Stimulated activated CD4-positive, alpha-beta T cell treated with anti-CD3 and anti-CD28 coated beads, Interleukin-4, amount 100 ng/mL, for 24 hours (primary cell): ENCODE measurements at places on chromosomes 6 and 20.

DNA sequence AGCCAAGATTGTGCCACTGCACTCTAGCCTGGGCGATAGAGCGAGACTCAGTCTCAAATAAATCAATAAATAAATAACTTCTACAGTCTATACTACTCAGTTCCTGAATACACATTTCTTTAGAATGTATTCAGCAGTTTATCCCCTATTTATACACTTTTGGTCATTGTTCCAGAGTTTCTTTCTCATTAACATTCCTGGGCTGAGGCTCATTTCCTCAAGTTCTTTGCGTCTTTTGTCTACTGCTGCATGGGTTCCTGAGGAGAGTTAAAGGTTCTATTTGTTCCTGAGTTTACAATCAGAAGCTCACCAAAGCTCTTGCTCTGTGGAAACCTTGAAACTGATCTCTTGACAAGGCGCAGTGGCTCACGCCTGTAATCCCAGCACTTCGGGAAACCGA, 37.7 kb upstream of the SASH1 start:
- no peak for DNase-seq

DNA sequence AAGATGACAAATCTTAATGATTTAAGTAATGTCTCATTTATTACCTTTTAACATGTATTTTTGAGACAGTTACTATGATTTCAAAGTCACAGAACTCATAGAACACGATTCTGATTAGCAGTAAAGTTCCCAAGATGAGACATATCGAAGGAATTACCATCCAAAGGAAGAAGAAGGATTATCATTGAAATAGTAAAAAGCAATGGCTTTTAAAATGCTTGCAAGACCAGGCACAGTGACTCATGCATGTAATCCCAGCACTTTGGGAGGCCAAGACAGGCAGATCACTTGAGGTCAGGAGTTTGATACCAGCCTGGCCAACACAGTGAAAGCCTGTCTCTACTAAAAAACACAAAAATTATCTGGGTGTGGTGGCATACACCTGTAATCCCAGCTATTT, 219.2 kb downstream of the KHDC1L start:
- no peak for DNase-seq

DNA sequence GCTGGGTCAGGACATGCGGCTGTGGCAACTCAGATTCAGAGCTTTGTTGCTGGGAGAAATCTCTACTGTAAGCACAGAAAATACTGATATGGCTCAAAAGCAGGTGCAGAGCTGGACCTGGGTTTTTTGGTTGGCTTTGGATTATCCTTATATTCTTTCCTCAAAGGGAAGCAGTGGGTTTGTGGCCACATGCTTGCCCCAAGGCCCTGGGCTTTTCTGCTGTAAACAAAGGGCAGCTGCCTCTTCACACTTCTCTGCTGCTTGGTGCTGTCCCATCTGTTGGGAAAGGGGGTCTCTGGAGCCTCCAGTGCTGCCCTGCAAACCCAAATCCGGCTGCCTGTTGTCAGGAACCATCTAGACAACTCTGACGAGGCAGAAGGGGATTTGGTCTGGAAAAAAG, 52.4 kb downstream of the ANKRD6 start:
- DNase-seq, result no peak

DNA sequence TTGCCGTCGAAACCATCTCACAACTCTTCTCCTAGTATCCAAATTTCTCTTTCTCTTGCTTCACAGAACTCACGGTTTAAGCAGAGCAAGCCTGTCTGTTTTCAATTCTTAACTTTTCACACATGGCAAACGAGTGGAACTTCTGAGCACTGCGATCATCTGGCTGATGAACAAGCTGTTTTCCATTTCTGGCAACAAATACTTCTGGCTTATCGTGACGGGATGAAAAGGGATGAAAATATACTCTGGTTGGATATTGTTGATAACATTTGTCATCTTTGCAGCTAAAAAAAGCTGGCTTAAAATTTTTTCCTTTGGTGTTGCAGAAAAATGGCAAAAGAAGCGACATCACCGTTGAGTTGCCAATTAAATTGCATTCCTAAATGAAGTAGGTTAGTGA, 515.2 kb upstream of the JARID2 start:
- no peak for DNase-seq

DNA sequence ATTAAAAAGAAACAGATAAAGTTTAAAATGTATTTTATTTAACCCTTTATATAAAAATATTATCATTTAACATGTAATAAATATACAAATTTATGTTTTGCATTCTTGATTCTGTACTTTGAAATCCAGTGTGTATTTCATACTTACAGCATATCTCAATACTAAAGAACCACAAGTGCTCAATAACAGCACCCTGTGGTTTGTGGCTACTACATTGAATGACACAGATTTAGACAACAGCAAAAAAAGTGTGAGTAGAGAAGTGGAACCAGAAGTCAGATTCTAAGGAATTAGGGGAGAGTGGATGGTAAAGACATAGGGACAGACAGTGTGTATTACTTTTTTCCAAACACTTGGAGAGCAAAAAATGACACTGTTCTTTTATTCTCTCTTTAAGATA, 524.5 kb downstream of the BMP2 start:
- DNase-seq, result no peak

- DNase-seq, result no peak
Observed at GRCh38 chr20:62557462-62557861, 81.7 kb upstream of the GATA5 start.

DNA sequence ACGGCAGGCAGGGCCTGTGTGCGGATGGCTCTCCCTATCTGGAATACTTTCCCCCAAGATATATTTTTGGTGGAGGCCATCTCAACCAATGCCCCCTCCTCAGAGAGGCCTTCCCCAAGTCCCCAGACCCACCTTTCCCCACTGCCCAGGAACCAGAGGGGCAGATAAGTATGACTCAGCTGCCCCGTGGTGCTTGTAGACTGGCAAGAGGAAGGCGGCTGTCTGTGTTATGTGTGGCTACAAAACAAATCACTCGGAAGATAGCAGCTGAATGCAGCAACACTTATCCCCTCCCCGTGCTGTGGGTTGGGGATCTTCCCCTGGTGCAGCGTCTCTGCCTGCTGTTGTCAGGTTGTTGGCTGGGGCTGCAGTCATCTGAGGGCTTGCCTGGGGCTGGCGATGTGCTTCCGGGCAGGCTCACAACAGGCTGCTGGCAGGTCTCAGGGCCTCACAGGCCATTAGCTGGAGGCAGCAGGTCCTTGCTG, 7.1 kb downstream of the NPEPL1 start:
- no peak for DNase-seq

GRCh38 chr20:57412347-57413029, 21.3 kb downstream of the RBM38 start:
- DNase-seq, result no peak

- DNase-seq, result no peak
Observed at GRCh38 chr6:134020543-134020942, 31.9 kb downstream of the SLC2A12 start.

DNA sequence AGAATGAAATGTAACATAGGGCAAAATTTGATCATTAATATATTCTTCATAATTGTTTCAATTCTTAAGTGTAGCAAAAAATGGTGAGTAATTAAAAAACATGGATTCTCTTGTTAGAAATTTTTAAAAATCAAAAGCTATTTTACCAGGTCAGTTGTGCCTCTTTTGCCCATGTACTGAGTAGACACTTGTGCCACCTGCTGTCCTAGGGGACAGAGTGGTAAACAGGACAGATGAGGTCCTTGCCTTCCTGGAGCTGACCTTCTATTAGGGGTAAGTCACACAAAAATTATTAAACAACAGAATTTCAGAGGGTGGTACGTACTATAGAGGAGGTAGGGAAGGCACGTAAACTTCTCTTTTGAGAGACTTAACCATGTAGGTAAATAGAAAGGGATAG, 6.5 kb downstream of the RNF24 start:
- no peak for DNase-seq

DNA sequence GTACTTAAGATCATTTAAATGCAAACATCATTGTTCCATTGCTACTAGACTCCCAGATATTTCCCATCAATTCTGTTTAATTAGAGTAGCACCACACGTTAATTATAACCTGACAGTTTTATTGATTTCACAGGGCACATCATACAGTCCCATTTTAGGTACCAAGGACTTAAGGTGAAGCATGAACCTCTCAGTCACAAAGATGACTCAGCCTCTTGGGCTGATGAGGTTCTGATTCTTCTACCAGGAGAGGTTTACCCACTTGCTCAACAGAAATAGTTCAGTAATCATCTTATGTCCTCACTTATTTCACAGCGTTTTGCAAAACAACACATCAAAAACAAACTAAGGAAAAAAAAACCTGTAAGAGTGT, 98.5 kb downstream of the HIVEP2 start:
- DNase-seq, result no peak

GRCh38 chr20:36777167-36777566, 3.6 kb upstream of the DSN1 start:
- DNase-seq, result no peak

- DNase-seq, result peak; percentile 12
Observed at GRCh38 chr6:4801491-4802110, 25.4 kb downstream of the CDYL start.

DNA sequence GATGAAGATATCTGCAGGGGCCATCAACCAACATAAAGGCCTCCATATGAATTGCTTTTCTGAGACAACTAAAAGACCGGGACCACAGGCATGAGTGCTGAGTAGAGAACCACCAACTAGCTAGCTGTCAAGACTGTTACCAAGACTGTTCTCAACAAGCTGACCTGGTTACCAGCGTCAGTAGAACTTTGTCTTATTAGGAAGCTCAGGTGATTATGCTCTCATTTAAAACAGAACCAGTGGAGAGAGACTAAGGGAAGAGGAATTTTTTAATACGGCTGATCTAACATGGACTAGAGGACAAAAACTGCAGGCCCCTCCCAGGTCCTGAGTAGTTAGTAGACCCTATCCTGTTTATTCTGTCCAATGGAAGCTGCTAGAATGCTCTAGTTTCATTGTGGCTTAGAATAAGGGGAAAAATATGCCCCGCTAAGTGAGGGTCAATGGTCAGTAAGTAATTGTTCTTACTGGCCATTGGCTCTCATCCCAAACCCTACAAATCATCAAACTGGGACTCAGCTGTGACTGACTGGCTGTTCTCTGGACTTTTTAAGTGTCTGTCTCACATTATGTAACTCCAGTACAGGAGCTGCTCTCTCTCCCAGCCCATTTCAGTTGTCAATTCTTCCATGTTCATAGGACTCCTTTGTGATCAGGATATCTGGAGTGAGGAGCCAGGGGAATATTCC, 3.8 kb upstream of the DYNLRB1 start:
- no peak for DNase-seq

DNA sequence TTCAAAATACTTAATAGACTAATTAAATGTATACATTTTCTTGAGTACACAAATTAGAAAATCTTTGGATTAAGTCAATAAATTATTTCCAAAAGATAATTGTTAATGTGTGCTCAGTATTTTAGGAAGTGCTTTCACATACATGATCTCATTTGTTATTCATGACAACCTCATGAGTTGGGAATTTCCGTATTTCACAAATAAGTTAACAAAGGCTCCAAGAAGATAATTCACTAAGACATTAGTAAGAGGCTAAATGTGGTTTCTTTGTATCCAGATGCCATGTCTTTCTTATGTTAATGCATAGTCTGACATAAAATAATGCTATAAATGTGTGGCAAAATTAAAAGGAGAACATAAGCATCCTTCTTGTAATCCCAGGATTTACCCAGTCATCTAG, 79.5 kb upstream of the TCF21 start:
- no peak for DNase-seq

DNA sequence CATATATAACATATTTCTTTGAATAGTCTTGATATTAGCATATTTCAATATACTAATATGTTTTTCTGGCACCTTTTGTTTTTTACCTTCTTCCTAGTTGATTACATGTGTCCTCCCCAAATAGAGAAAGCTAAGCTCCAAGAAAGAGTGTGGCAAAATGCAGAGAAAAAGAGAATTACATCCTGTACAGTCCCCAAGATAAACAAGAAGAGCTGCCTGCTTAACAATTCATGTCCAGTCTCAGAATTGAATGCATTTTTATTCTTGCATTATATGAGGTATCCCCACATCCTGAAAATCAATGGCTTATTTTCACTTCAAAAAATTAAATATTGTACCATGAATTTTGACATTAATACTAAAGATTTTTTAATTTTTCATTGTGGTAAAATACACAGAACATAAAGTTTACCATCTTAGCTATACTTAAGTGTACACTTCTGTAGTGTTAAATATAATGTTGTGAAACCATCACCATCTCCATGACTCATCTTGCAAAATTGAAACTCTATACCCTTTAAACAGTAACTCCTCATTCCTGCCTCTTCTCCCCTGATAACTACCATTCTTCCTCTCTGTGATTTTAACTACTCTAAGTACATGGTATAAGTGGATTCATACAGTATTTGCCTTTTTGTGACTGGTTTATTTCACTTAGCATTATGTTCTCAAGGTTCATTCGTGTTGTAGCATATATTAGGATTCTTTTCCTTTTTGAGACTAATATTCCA, 490.3 kb downstream of the COL12A1 start:
- DNase-seq, result no peak

- DNase-seq, result peak; percentile 40
Observed at GRCh38 chr20:63968928-63969760, 586 bp downstream of the ZNF512B start.

- DNase-seq, result no peak
Observed at GRCh38 chr6:125839471-125839870, 48.7 kb downstream of the NCOA7 start.

- no peak for DNase-seq
Observed at GRCh38 chr6:19844689-19845088, 7.5 kb downstream of the ID4 start.

- DNase-seq, result no peak
Observed at GRCh38 chr6:140992678-140993077, 1140.0 kb upstream of the GJE1 start.

GRCh38 chr20:24018796-24019195, 30.2 kb upstream of the GGTLC1 start:
- no peak for DNase-seq

DNA sequence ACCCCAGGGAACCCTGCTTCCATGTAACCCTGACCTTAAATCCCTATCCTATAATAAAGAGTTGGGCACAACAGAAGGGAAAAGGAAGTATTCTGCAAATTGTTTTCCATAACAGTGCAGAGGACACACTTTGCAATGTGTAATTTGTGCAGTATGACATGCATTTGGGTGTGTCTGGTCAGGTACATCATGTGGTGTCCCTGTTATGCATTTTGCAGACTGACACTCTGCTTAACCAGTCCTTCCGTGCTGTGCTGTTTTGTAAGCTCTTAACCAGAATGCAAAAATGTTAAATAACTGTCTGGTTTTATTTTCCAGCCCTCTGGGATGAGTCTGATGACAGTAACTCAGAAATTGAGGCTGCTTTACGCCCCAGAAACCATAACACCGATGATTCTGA, 57.0 kb upstream of the XRN2 start:
- no peak for DNase-seq

GRCh38 chr6:42782689-42783176, 881 bp downstream of the BICRAL start:
- DNase-seq, result peak; percentile 76

DNA sequence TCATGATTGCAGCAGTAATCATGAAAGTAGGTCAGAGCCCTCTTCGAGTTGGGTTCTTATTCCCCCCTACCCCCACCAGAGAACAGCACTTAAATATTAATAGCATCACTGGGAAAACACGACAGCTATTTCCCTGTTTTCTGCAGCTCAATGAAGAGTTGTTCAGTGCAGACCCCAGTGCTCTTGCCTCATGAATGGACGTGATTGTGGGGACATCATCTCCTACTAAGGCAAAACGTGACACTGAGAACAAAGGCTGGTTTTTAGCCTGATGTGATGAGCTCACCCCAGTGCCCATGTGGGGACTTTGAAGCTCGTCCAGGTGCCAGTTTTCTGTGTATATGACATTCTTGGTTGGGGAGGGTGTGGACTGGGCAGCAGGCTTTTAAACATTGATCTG, 105.9 kb downstream of the SLC35F1 start:
- DNase-seq, result no peak

- DNase-seq, result no peak
Observed at GRCh38 chr6:46549155-46549554, 57.9 kb upstream of the RCAN2 start.
